ENCODE measurements at places on chromosomes 3 and 15. TPM values are rescaled to one million over a fixed set of nuclear protein-coding genes. Genes with fewer than 3 reads are reported as not detected.

GRCh38 chr3:195566797-195567196 lies 16.9 kb downstream of the APOD start:
- DNase-seq = peak; percentile 43

DNA sequence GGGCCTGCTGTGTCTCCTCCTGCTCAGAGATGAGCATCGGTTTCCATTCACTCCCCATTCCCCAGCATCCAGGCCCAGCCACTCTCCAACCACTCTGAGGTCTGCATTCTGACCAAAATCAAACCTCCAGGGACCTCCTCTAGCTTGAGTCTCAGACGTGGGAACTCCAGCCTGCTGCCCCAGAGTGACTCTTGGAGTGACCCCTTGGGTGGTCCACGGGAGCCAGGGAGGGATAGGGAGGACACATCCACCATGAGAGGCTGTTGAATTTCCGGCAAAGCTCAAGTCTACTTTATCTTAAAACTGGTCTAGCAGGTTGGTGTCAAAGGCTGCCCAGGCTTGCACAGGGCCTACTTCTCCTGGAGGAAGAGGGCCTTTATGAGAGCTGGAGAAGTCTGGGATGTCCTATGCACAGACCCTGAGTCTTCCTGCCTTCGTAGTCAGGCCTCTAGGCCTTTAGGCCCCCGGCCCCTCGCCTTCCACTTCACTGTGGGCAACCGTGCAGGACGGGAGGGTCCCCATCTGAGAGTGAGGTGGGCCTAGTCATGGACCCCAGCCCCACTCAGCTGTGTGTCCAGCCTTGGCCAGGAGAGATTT lies 8.9 kb downstream of the CISH start:
- no peak for DNase-seq

- no peak for DNase-seq
Measured at GRCh38 chr3:179671309-179671708, 18.5 kb downstream of the USP13 start.

DNA sequence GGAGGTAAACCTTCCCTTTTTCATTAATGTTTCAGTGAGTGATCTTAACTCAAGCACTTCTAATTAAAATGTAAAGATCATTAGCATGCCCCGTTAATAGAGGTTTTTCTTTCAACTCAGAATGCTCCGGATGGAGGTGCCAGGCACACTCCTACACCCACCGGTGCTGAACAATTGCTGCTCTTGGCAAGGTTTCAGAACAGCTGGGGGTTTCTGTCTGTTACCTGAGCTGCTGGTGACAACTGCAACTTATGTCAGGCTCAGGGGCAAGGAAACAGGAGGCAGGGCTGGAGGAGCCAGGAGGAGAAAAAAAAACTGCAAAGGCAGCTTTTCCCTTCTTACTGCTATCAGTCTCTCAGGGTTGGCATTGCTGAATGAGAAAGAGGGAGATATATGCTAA lies 250.1 kb downstream of the DIPK2A start:
- DNase-seq = no peak

GRCh38 chr15:72983801-72984545 lies 68.3 kb upstream of the NEO1 start:
- no peak for DNase-seq

DNA sequence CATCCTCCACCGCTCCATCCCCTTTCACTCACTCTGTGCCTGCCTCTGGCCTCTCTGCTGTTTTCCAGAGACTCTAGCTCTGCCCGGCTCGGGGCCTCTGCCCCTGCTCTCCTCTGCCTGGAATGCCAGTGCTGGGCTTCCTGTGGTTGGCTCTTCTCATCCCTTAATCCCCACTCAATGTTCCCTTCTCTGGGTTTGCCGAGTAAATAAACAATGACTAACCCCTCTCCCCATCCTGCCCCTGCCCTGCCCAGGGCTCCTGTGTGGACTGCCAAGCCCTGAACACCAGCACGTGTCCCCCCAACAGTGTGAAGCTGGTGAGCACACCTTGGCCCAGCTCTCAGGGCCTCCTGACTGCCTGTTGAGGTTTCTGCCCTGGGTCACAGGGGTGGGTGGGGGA lies 12.2 kb downstream of the STAB1 start:
- peak; percentile 88 for DNase-seq

The PTX3 gene
- 151 TPM for total RNA-seq

The CACNA1D gene
- total RNA-seq = 0.05 TPM

The AADAC gene
- total RNA-seq = 2.3 TPM

The LMAN1L gene
- total RNA-seq = not detected

All from A172 (cell line).